Chondrocyte (in vitro differentiated cells): ENCODE measurements at places on chromosomes 6 and 20. TPM values are rescaled to one million over a fixed set of nuclear protein-coding genes. Genes with fewer than 3 reads are reported as not detected.

SPATA25 gene
- total RNA-seq = 0.49 to 1.4 TPM (median 1.2 TPM) in 3 replicates

- DNase-seq = no peak
- H3K4me3 ChIP-seq = no peak overlapping the region
- H3K4me1 ChIP-seq = peaks cover 29% of the 10 kb centered on the region
- no peaks in the 10 kb centered on the region for H3K36me3 ChIP-seq
These were observed 22.6 kb downstream of the UST start for GRCh38 chr6:148769304-148769968.

- H3K27me3 ChIP-seq = no peaks in the 10 kb centered on the region
- no peak for DNase-seq
These were observed 398.0 kb downstream of the BTBD3 start for GRCh38 chr20:12315652-12316051.

ADGRB3 gene
- total RNA-seq = 1.5 TPM in 1 of 3 replicates, not detected in the others

- H3K4me3 ChIP-seq = no peak overlapping the region
- H3K36me3 ChIP-seq = no peaks in the 10 kb centered on the region
- no peak overlapping the region for H3K27ac ChIP-seq
These were observed 17.6 kb upstream of the FUCA2 start for GRCh38 chr6:143529095-143529494.

SLC26A8 gene
- total RNA-seq = 0.15 TPM in 1 of 3 replicates, not detected in the others

DNA sequence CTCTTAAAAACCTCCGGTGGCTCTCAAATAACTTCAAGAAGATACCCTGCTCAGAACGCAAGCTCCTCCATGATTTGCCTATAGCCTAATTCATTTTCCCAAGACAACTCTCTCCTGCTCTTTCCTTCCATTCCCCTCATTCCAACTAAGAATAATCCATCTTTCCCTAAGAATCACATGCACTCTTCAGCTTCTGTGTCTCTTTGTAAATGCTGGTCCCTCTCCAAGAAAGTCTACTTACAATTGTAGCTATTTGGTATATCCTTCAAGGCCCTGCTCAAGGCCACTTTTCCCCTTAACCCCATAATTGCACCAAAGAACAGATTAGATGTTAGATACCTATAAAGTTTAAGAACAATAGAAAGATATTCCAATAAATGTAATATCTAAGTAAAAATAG lies 7.4 kb upstream of the HEY2 start:
- peaks cover 3% of the 10 kb centered on the region for H3K36me3 ChIP-seq
- peaks cover 51% of the 10 kb centered on the region for H3K4me1 ChIP-seq
- no peak overlapping the region for H3K4me3 ChIP-seq
- no peaks in the 10 kb centered on the region for H3K27me3 ChIP-seq

GRCh38 chr6:10567256-10568026 lies 46.3 kb downstream of the GCNT2 start:
- H3K27ac ChIP-seq = no peak overlapping the region
- H3K4me1 ChIP-seq = no peaks in the 10 kb centered on the region
- no peak overlapping the region for H3K4me3 ChIP-seq
- DNase-seq = no peak
- peaks cover 26% of the 10 kb centered on the region for H3K27me3 ChIP-seq

DDO gene
- total RNA-seq = not detected in 3 replicates
